ENCODE measurements at places on chromosomes 4 and X. TPM values are rescaled to one million over a fixed set of nuclear protein-coding genes. Genes with fewer than 3 reads are reported as not detected.
A peak's percentile ranks its signal among the peaks of the same experiment; 100 is the strongest.

Gene PLA2G12A
- polyA plus RNA-seq = 12.1 TPM

DNA sequence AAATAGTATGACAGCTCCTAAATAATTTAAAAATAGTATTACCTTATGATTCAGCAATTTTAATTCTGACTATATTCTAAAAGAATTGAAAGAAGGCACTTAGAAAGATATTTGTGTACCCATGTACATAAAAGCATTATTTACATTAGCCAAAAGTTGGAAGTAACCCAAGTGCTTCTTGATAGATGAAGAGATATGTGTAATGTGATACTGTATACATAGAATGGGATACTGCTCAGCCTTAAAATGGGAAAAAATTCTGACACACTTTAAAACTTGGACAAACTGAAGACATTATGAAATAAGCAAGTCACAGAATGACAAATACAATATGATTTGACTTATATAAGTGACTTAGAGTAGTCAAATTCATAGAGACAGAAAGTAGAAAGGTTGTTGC, 112.2 kb downstream of the IDS start:
- no peak overlapping the region for H3K27ac ChIP-seq
- H3K4me3 ChIP-seq = no peak overlapping the region
- no peak for DNase-seq
- H3K4me1 ChIP-seq = no peaks in the 10 kb centered on the region

DNA sequence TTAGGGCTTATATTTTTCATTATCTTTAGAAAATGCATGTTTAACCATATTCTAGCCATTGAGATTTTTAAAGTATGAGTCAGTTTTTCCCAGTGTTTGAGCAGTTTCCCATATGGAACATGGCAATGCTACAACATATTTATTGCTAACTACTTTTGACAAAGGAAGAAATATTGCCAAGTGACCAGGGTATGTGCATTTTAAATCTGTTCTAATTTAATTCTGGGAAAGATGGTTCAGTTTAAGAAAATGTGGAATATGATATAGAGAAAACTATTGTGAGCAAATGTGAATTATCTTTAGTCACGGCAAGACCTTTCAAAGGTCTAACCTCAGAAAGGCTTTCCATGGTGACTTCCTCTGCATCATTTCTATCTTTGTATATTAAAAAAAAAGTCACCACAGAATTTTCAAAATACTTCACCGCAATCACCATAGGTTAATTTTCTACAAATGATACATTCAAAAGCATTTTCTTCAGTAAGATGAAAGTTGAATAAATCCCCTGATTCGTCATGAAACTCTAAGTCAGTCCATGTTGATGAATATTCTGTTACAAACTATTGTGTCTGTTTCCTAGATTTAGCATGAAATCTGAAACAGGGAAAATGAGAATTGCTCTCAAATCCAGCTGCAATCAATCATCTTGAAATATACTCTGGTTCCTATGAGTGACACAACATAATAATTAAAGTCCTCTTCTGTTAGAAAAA, 2349.0 kb upstream of the TENM3 start:
- H3K4me3 ChIP-seq = no peak overlapping the region
- H3K27me3 ChIP-seq = no peaks in the 10 kb centered on the region
- no peaks in the 10 kb centered on the region for H3K36me3 ChIP-seq
- H3K27ac ChIP-seq = no peak overlapping the region
- peak; percentile 68 for DNase-seq
- H3K4me1 ChIP-seq = no peaks in the 10 kb centered on the region

DNA sequence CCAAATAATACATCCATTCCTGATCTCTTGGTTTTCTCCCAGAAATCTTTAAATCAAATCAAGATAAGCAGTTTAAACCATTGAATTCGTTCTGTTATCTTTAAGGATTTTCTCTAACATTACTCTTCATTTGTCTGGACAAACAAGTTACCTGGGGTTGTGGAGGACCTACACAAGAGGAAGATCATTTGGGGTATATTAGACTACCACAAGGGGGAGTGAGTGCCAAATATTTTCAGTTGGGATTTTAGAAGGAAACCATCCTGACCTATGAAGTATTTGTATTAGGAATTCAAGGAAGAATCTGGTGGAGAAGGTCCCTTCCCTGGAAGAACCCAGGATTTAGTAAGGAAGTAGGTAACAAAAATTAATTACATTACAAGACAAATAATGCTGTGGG, 12.0 kb upstream of the DCHS2 start:
- H3K4me3 ChIP-seq = no peak overlapping the region
- H3K36me3 ChIP-seq = no peaks in the 10 kb centered on the region
- no peak for DNase-seq
- H3K4me1 ChIP-seq = no peaks in the 10 kb centered on the region
- no peaks in the 10 kb centered on the region for H3K27me3 ChIP-seq

- no peak for DNase-seq
- no peak overlapping the region for H3K4me3 ChIP-seq
- no peaks in the 10 kb centered on the region for H3K4me1 ChIP-seq
- no peaks in the 10 kb centered on the region for H3K36me3 ChIP-seq
- no peak overlapping the region for H3K27ac ChIP-seq
Observed at GRCh38 chr4:54872261-54872660, 214.5 kb downstream of the KIT start.

- peaks cover 43% of the 10 kb centered on the region for H3K4me1 ChIP-seq
- peak; percentile 82 for DNase-seq
- H3K4me3 ChIP-seq = no peak overlapping the region
- H3K27ac ChIP-seq = peak overlapping the region; percentile 85
- H3K27me3 ChIP-seq = no peaks in the 10 kb centered on the region
Observed at GRCh38 chr4:3388471-3389232, 53.1 kb upstream of the HGFAC start.

Gene SRPK3
- polyA plus RNA-seq = 152 TPM

Gene NUDT10
- 1.6 TPM for polyA plus RNA-seq

- DNase-seq = peak; percentile 56
- H3K4me1 ChIP-seq = peaks cover 4% of the 10 kb centered on the region
- H3K27me3 ChIP-seq = peaks cover 35% of the 10 kb centered on the region
- H3K4me3 ChIP-seq = no peak overlapping the region
Observed at GRCh38 chrX:12901486-12901885, 4.9 kb upstream of the TLR8 start.

GRCh38 chr4:109662116-109662515, 41.1 kb downstream of the CASP6 start:
- no peaks in the 10 kb centered on the region for H3K27me3 ChIP-seq
- H3K4me3 ChIP-seq = no peak overlapping the region
- no peaks in the 10 kb centered on the region for H3K36me3 ChIP-seq
- no peak for DNase-seq
- no peaks in the 10 kb centered on the region for H3K4me1 ChIP-seq
- H3K27ac ChIP-seq = no peak overlapping the region

- H3K36me3 ChIP-seq = no peaks in the 10 kb centered on the region
- H3K4me3 ChIP-seq = no peak overlapping the region
- DNase-seq = no peak
- H3K4me1 ChIP-seq = no peaks in the 10 kb centered on the region
- H3K27me3 ChIP-seq = no peaks in the 10 kb centered on the region
Observed at GRCh38 chr4:159308566-159309340, 205.9 kb downstream of the RAPGEF2 start.

GRCh38 chrX:9285342-9285771, 179.5 kb upstream of the TBL1X start:
- peaks cover 5% of the 10 kb centered on the region for H3K4me1 ChIP-seq
- peaks cover 26% of the 10 kb centered on the region for H3K27me3 ChIP-seq
- H3K4me3 ChIP-seq = no peak overlapping the region
- DNase-seq = no peak
- no peak overlapping the region for H3K27ac ChIP-seq
